Fibroblast of lung (primary cell): ENCODE measurements at places on chromosomes 5 and 9. TPM values are rescaled to one million over a fixed set of nuclear protein-coding genes. Genes with fewer than 3 reads are reported as not detected.

ANKRA2 gene
- 29.7 and 31.1 TPM in 2 replicates for total RNA-seq

CDC20B gene
- total RNA-seq: under 0.01 TPM in 1 of 2 replicates, not detected in the other

APBA1 gene
- 5.4 and 8.8 TPM in 2 replicates for total RNA-seq

KCNV2 gene
- total RNA-seq: not detected in 2 replicates

THBS4 gene
- total RNA-seq: 1.5 and 2.3 TPM in 2 replicates

SH3RF2 gene
- 0.26 and 1.2 TPM in 2 replicates for total RNA-seq

TSLP gene
- total RNA-seq: 9.2 and 18.7 TPM in 2 replicates

SLC6A7 gene
- not detected in 2 replicates for total RNA-seq

CHSY3 gene
- total RNA-seq: 0.99 and 1.3 TPM in 2 replicates

SYNPO gene
- 5.6 and 6.6 TPM in 2 replicates for total RNA-seq

SGCD gene
- 21.1 and 67.5 TPM in 2 replicates for total RNA-seq

CDH18 gene
- 0.33 TPM in 1 of 2 replicates, not detected in the other for total RNA-seq

MYOZ3 gene
- total RNA-seq: 0.33 and 0.77 TPM in 2 replicates

INSL6 gene
- total RNA-seq: not detected in 2 replicates

PCDHA2 gene
- total RNA-seq: under 0.01 and 0.33 TPM in 2 replicates

SLC38A9 gene
- total RNA-seq: 46.2 and 49.7 TPM in 2 replicates
